ENCODE measurements at places on chromosomes 1 and 21.

GRCh38 chr1:51443555-51443954 lies 75.5 kb downstream of the EPS15 start:
- DNase-seq: no peak

- DNase-seq: no peak
Measured at GRCh38 chr1:224499204-224499603, 64.6 kb upstream of the WDR26 start.

- DNase-seq: no peak
Measured at GRCh38 chr1:37558411-37558810, 1.7 kb downstream of the DNALI1 start.

GRCh38 chr1:217274927-217275654 lies 355.8 kb downstream of the GPATCH2 start:
- no peak for DNase-seq

DNA sequence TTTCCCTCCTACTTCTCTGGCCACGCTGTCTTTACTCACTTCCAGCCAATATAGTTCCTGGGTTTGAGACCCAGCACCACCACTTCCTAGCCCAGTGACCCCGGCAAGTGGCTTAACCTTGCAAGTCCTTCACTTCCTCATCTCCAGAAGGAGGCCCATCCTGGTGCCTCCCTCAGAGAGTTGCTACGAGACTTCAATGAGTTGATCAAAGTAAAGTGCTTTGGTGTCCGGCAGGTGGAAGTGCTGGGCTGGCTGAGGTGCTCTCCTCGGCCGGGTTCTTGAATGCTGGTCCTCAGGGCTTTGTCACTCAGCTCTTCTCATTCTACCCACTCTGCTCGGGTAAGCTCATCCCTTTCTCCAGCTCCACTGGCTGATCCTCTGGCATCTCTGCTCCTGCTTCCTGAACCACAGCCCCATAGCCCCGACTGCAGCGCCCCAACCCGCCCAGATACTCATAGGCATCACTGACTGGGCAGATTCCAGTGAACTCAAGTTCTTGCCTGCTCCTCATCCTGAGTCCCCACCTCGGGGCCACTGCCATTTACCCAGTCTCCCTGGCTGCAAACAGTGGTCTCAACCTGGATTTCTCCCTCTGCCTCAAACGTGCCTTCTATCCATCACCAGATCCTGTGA lies 75.8 kb upstream of the WNT4 start:
- DNase-seq: no peak

- DNase-seq: peak; percentile 48
Measured at GRCh38 chr1:32240140-32240951, 6.7 kb upstream of the FAM167B start.

DNA sequence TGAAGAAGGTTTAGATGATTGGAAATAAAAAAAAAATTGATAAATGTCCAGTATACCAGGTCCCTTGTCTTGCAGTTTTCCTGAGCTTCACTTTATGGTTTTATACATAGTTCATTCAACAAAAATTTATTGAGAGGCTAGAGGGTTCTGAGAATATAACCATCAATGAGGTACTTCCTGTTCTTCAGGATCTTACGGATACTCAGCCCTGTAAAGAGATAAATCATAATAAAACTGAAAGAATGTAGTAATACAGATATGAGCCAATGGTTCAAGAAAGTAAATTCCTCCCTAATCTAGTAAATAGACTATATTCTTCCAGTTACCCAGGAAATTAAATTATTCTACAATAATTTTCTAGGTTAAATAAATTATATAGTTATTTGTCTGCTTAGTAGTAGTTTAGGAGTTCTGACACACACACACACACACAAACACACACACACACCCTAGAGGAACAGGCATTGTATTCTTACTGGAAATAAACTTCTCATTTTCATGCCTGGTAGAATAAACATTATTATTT lies 70.4 kb upstream of the HMCN1 start:
- DNase-seq: no peak

Measured in stimulated activated CD4-positive, alpha-beta T cell treated with anti-CD3 and anti-CD28 coated beads, Interleukin-12 subunit alpha, Interleukin-12 subunit beta, amount 100 ng/mL, for 4 hours (primary cell).